ENCODE measurements at places on chromosomes 4 and X.

GRCh38 chr4:86934147-86934770 lies 552 bp upstream of the AFF1 start:
- DNase-seq, result peak; percentile 19

DNA sequence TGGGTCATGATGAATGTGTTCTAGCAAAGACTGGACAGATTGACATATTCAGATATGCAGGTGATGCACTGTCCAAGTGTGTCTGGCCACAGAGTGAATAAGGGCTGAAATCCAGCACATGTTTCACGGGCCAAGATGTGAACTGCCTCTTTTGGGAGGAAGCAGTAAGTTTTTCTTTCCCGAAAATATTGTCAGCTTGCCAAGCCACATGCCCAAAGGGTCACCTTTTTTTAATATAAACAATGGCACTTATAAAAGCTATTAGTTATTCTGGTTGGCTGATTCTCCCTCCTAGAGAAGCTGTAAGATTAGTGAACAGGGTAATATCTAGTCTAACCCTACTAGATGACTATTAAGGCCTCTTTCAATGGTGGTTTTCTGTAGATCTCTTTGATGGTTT lies 1.5 kb upstream of the EDNRA start:
- no peak for DNase-seq

DNA sequence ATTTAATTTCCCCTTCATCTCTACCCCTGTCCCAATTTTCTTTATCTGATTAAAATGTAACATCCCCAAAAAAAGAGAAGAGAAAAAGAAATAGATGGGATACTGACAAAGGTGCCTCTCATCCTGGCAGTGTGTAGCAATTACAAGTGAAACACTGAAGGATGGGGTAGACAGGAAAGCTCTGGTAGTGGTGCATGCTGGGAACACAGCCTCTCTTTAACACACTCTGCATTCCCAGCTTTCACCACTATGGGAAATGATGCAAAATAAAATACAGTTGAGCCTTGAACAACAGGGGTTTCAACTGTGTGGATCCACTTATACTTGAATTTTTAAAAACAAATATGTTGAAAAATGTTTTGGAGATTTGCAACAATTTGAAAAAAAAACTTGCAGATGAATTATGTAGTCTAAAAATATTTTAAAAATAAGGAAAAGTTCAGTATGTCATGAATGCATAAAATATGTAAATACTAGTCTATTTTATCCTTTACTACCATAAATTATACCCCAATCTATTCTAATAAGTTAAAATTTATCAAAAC lies 239.2 kb upstream of the DDX53 start:
- no peak for DNase-seq

GRCh38 chrX:41548411-41548810 lies 101.3 kb downstream of the NYX start:
- no peak for DNase-seq

GRCh38 chr4:153166716-153167501 lies 37.3 kb upstream of the TRIM2 start:
- DNase-seq, result no peak

DNA sequence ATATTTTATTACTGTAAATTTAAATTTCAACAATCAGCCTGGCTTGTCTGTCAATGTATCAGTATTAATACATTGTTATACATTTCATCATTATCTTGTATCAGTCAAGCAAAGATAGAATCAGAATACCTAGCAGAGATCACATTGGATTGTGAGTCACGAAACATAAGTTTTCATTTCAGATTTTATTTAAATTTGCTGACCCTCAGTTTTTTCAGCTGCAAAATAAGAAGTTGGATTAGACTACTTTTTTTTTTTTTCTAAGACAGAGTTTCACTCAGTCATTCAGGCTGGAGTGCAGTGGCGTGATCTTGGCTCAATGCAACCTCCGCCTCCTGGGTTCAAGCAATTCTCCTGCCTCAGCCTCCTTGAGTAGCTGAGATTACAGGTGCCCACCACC lies 33.4 kb upstream of the NKX3-2 start:
- DNase-seq, result no peak

DNA sequence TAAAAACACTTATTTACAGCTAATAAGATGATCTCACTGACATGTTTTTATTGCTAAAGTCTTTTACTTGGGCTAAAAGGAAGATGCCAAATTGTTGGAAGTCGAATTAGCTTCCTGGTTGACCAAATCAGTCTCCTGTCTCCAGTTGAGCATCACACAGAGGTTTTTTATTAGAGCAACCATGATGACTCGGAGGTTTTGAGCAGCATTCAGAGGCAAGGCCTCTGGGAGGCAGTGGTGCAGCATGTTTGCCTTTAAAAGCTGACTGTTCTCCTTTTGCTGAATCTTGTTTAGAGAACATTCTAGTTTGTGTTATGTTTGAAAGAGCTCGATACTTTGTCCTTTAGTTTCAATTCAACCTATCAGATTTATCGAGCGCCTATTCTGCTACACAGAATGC lies 2.1 kb downstream of the UCHL1 start:
- peak; percentile 74 for DNase-seq

- no peak for DNase-seq
Measured at GRCh38 chrX:39384996-39385395, 583.7 kb downstream of the MID1IP1 start.

Measured in suppressor macrophage (primary cell).